Epithelial cell of prostate (primary cell): ENCODE measurements at places on chromosomes 16 and 17.

GRCh38 chr17:80358131-80358530, 56.8 kb upstream of the ENDOV start:
- DNase-seq, result no peak

DNA sequence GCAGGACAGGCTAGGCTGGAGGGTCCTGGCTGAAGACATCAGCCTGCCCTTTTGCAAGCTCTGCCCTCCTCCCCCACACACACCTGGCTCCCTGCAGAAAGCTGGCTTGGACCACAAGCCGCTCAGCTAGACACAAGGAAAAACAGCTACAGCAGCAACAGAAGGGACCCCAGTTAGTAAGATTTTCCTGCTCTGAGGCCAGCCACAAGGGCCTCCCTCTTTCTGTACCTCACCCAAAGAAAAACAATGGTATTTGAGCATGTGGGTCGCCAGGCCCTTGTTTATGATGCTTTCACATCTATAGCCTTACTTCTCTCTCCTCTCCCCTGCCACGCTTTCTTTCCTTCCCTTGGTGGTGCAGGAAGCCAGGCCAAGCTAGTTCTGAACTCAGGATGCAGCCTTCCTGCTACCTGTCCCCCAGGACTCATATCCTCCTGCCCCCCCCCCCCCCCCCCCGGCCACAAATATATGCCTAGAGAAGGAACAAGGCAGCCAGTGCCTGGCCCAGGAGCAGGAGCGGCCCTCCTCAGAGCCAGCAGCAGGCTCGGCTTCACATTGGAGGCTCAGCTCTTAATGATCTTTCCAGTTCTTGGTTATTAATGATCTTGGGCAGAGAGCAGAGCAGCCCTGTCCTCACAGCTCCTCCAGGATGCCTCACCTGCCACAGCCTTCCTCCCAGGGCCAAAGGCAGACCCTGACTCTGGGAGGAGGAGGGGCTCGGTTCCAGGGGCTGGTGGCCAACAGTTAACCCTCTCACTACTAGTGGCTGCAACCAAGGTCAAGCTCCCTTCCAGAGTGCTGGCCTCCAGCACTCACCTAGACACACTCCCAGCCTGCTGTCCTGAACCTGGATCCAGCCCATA, 19.5 kb downstream of the GRIN2C start:
- DNase-seq, result no peak

GRCh38 chr17:65182233-65182632, 45.1 kb downstream of the RGS9 start:
- no peak for DNase-seq

- DNase-seq, result no peak
Observed at GRCh38 chr17:28330671-28331070, 4.6 kb downstream of the IFT20 start.

- no peak for DNase-seq
Observed at GRCh38 chr17:64413513-64413912, 22.9 kb upstream of the PECAM1 start.

DNA sequence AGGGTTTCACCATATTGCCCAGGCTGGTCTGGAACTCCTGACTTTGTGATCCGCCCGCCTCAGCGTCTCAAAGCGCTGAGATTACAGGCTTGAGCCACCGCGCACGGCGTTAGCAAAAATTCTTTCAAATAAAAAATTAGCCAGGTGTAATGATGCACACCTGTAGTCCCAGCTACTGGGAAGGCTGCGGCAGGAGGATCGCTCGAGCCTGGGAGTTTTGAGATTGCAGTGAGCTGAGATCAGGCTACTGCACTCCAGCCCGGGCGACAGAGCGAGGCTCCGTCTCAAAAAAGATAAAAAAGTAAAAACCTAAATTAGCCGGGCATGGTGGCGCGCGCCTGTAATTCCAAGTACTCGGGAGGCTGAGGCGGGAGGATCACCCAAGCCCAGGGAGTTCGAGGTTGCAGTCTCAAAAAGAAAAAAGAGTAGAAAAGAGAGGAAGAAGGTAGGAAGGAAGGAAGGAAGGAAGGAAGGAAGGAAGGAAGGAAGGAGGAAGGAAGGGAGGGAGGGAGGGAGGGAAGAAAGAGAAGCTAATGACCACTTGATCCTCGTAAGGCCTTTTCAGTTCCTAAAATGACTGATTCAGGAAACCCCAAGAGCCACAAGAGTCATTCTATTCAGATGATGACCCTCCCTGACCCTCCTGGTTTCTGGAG, 59.2 kb downstream of the SRL start:
- DNase-seq, result no peak

GRCh38 chr16:2818272-2818876, 1.3 kb downstream of the PRSS21 start:
- DNase-seq, result no peak

DNA sequence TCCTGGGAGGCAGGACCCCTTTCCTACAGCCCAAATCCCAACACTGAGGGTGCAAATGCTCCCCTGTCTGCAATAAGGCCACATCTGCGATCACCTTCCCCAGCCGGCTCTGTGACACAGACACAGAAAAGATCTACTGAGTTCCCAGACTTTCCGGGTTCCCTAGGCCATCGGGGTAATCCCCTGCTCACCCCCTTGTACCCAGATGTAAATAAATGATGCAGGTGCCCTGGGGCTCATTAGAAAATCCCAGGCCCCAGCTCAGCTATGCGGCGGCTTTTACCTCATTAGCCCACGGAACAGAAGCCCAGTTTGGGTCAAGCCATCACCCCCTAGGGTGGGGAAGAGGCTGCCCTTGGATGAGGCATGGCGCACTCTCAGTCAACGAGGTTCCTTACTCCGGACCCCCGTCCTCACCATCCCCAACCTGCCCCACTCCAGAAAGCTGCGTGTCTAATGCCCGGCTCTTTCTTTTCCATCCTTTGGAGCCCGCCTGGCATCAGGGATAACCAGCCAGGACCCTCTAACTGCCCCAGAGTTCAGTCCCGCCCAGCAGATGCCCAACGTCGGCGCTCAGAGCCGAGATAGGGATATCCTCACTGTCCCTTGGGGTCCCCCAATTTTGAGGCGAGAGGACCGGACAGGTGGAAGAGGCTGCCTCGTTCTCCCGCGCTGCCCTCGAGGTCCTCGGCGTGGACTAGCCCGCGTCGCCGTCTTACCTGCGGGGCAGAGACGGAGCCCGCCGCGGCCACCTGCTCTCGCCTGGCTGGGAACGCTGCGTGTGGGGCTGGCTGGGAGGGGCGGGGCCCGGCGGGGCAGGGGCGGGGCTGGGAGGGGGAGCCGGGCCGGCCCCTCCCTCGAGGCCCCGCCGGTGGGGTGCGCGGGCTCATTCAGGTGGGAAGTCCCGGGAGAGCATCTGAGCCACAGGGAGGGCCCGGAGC, at the start of gene ZNF385C:
TSS of gene ZNF385C (minus strand) at position 783 of the 941 bp plus-strand sequence. CDS start 35,417 bp downstream, outside the sequence.
- DNase-seq, result no peak

DNA sequence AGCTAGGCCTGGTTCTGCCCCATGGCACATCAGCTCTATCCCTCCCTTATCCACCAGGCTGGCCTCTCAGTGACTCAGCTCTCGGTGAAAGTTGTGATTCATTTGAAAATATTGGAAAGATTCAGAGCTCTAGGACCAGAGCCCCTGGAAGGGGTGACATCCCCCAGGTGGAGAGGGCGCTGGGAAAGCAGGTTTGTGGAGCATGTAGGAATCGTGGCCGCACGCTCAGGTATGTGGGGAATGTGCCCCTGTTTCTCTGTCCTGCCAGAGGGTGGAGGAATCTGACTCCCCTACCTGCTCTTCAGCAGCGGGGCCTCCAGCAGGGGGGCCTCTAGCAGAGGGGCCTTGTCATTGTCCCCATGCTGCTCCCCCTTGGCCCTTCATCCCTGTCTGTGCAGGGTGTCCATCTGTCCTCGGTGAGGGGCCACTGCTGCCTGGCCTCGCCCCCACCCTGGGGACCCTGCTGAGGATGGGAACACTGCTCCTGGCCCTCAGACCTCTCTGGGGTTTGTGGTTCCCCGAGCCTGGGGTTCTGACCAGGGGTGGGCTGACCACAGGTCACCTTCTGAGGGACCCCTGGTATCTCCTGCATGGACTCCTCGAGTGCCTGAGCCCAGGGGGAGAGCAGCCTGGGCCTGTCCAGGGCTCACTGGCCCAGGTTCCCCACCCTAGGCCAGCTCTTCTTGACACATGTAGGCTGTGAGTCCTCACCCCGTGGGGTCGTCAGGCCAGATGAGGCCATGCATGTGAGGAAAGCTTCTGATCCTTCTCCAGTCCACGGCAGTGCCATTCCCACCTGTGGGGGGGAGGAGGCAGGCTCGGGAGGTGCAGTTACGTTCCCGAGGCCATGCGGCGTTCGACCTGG, 47.5 kb downstream of the NT5M start:
- no peak for DNase-seq
